ENCODE measurements at places on chromosomes 5 and 9. TPM values are rescaled to one million over a fixed set of nuclear protein-coding genes. Genes with fewer than 3 reads are reported as not detected.
A peak's percentile ranks its signal among the peaks of the same experiment; 100 is the strongest.

The FGD3 gene
- 3.2 TPM for total RNA-seq

The APBA1 gene
- total RNA-seq: 6.9 TPM

- peak; percentile 54 for ATAC-seq
- no peak overlapping the region for H3K27ac ChIP-seq
- H3K4me3 ChIP-seq: no peak overlapping the region
- H3K36me3 ChIP-seq: no peaks in the 10 kb centered on the region
- H3K4me1 ChIP-seq: peaks cover 66% of the 10 kb centered on the region
These were observed 149.4 kb downstream of the CD180 start for GRCh38 chr5:67047160-67047559.

GRCh38 chr9:125522328-125522725 lies 184.7 kb downstream of the MAPKAP1 start:
- peaks cover 11% of the 10 kb centered on the region for H3K4me1 ChIP-seq
- no peaks in the 10 kb centered on the region for H3K36me3 ChIP-seq
- ATAC-seq: no peak
- no peaks in the 10 kb centered on the region for H3K27me3 ChIP-seq
- no peak overlapping the region for H3K27ac ChIP-seq
- H3K4me3 ChIP-seq: no peak overlapping the region

GRCh38 chr5:75961818-75962217 lies 121.4 kb upstream of the SV2C start:
- H3K4me1 ChIP-seq: no peaks in the 10 kb centered on the region
- ATAC-seq: no peak
- H3K27ac ChIP-seq: no peak overlapping the region
- no peak overlapping the region for H3K4me3 ChIP-seq
- no peaks in the 10 kb centered on the region for H3K36me3 ChIP-seq

DNA sequence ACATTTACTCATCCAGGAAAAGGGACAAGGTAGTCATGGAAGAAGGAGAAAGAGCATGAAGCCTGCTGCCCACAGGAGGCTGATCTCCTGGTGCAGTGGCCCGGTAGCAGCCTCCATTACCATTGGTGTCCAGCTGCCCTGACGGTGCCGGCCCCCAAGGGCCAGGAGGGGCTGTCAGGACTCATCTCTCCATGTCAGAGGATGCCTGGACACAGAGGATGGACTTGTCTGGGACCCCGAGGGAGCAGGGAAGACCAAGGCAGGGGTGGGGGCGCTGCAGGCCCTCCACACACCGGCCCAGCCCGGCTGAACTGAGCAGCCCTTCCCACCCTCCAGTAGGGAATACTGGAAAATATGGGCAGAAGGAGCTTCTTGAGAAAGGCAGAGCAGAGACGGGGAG lies 52.2 kb downstream of the IRX2 start:
- no peaks in the 10 kb centered on the region for H3K4me1 ChIP-seq
- ATAC-seq: no peak
- no peak overlapping the region for H3K4me3 ChIP-seq
- H3K27ac ChIP-seq: no peak overlapping the region
- no peaks in the 10 kb centered on the region for H3K36me3 ChIP-seq
